ENCODE measurements at places on chromosomes 6 and 20.
A peak's percentile ranks its signal among the peaks of the same experiment; 100 is the strongest.

- no peak overlapping the region for H3K4me3 ChIP-seq
- no peaks in the 10 kb centered on the region for H3K27me3 ChIP-seq
- H3K27ac ChIP-seq = no peak overlapping the region
- H3K36me3 ChIP-seq = no peaks in the 10 kb centered on the region
- DNase-seq = no peak
Measured at GRCh38 chr6:4560221-4561077, 215.8 kb upstream of the CDYL start.

GRCh38 chr6:30172681-30173080 is 9.3 kb downstream of the TRIM15 start:
- no peak overlapping the region for H3K27ac ChIP-seq
- no peak for DNase-seq
- H3K4me1 ChIP-seq = no peaks in the 10 kb centered on the region
- H3K36me3 ChIP-seq = no peaks in the 10 kb centered on the region

GRCh38 chr20:35284992-35285805 is 627 bp upstream of the EIF6 start:
- H3K36me3 ChIP-seq = peaks cover 4% of the 10 kb centered on the region
- peaks cover 11% of the 10 kb centered on the region for H3K4me1 ChIP-seq
- H3K4me3 ChIP-seq = peak overlapping the region; percentile 97
- no peak overlapping the region for H3K27ac ChIP-seq

GRCh38 chr6:33654831-33655554 is 33.9 kb downstream of the ITPR3 start:
- DNase-seq = no peak
- no peaks in the 10 kb centered on the region for H3K4me1 ChIP-seq
- no peak overlapping the region for H3K4me3 ChIP-seq
- no peaks in the 10 kb centered on the region for H3K27me3 ChIP-seq

DNA sequence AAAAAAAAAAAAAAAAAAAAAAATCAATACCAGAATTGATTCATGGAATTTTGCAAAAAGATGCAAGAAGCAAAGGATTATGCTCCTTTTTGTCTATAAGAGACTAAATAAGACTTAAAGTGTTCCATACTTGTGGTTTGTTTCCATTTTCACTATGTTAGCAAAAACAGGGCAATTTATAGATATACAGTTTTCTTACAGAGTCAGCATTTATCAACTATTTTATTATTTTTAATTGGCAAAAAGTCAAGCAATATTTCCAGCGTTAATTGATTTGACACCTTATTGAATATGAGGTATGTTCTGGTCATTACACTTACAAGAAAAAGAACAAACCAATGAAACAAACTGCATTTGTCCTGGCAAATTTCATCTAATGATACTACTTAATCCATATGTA is 5.4 kb upstream of the SGK1 start:
- no peak for DNase-seq
- no peaks in the 10 kb centered on the region for H3K4me1 ChIP-seq
- H3K27ac ChIP-seq = no peak overlapping the region
- no peaks in the 10 kb centered on the region for H3K27me3 ChIP-seq
- no peaks in the 10 kb centered on the region for H3K36me3 ChIP-seq
- no peak overlapping the region for H3K4me3 ChIP-seq

DNA sequence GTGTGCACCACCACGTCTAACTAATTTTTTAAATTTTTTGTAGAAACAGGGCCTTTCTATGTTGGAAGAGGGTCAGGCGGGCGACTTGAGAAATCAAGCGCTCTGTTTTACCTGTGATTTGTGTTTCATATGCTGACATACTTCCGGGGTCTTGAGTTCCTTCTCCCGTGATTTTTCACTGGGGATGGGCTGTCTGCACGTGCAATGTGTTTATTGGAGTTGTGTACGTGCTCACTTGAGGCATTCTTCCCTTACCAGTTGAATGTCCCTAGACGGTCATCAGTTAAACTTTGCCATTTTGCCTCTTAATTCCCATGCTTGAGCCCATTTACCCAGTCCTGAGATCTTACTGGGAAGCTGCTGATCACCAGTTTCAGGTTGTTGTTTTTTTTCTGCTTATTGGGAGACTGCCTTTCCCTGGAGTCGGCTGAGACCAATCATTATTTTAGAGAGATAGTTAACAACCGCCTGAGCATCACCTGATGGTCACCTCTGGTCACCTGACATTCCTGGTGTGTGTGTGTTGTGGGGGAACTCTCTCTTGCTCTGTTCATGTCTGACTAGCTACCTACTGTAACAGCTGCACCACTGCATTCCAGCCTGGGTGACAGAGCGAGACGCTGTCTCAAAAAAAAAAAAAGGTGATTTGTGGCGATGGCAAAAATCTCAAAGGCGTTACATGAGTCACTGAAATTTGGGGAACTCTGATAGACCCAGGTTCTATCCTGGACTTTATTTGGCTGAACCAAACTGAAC is 34.8 kb upstream of the NCOA3 start:
- no peak overlapping the region for H3K27ac ChIP-seq
- no peaks in the 10 kb centered on the region for H3K27me3 ChIP-seq
- H3K4me1 ChIP-seq = no peaks in the 10 kb centered on the region
- H3K36me3 ChIP-seq = no peaks in the 10 kb centered on the region
- DNase-seq = no peak

GRCh38 chr20:30168025-30168799 is 1089.3 kb upstream of the DEFB115 start:
- H3K36me3 ChIP-seq = no peaks in the 10 kb centered on the region
- H3K4me3 ChIP-seq = no peak overlapping the region
- no peaks in the 10 kb centered on the region for H3K4me1 ChIP-seq
- no peaks in the 10 kb centered on the region for H3K27me3 ChIP-seq

- no peaks in the 10 kb centered on the region for H3K27me3 ChIP-seq
- no peak overlapping the region for H3K4me3 ChIP-seq
- no peak for DNase-seq
- H3K36me3 ChIP-seq = no peaks in the 10 kb centered on the region
- H3K27ac ChIP-seq = no peak overlapping the region
- H3K4me1 ChIP-seq = no peaks in the 10 kb centered on the region
Measured at GRCh38 chr6:57013521-57013926, 33.0 kb upstream of the KIAA1586 start.

- DNase-seq = no peak
- peak overlapping the region; percentile 75 for H3K4me3 ChIP-seq
- H3K27me3 ChIP-seq = no peaks in the 10 kb centered on the region
- peak overlapping the region; percentile 87 for H3K27ac ChIP-seq
- H3K4me1 ChIP-seq = no peaks in the 10 kb centered on the region
Measured at GRCh38 chr20:3406481-3407039, 909 bp downstream of the DNAAF9 start.

GRCh38 chr6:169589293-169589692 is 112.5 kb downstream of the WDR27 start:
- H3K36me3 ChIP-seq = no peaks in the 10 kb centered on the region
- no peak overlapping the region for H3K4me3 ChIP-seq
- H3K4me1 ChIP-seq = no peaks in the 10 kb centered on the region
- DNase-seq = no peak
- H3K27me3 ChIP-seq = no peaks in the 10 kb centered on the region
